ENCODE measurements at places on chromosomes 2 and 18. TPM values are rescaled to one million over a fixed set of nuclear protein-coding genes. Genes with fewer than 3 reads are reported as not detected.

GRCh38 chr2:185970148-185970852, 231.7 kb downstream of the FSIP2 start:
- DNase-seq = no peak

Gene VIT
- total RNA-seq = 31.1 TPM

- DNase-seq = no peak
Measured at GRCh38 chr2:164205347-164205746, 415.9 kb downstream of the GRB14 start.

DNA sequence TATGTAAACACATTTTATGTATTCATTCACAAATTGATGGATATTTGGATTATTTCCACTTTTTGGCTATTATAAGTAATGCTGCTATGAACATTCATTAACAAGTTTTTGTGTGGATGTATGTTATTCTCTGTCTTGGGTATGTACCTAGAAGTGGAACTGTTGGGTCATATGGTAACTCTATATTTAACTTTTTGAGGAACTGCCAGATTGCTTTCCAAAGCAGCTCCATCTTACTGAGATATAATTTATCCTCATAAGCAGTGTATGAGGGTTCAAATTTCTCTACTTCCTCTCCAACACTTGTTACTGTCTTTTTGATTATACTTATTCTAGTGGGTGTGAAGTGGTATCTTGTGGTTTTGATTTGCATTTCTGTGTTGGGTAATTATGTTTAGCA, 7.1 kb upstream of the EML6 start:
- DNase-seq = no peak

DNA sequence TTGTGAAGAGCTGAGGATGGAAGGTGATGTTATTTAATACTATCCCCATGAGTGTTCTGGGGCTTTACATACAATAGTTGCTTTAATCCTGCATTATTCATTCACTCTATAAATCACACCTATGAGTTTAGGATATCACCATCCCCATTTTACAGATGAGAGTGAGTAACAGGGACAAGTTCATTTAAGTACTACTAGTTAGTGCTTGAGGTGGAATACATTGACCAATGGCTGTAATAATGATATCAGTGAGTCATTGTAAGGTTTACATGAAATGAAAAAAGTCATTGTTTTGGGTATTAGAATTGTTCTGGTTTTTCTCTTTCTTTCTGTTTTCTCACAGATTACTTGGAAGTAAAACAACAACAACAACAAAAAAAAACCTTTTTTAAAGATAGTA, 42.5 kb downstream of the TANC1 start:
- DNase-seq = no peak

Gene MDH1B
- 2.2 TPM for total RNA-seq

GRCh38 chr2:31739161-31739560, 158.4 kb upstream of the SRD5A2 start:
- no peak for DNase-seq

GRCh38 chr2:161570424-161571050, 53.7 kb upstream of the SLC4A10 start:
- no peak for DNase-seq

DNA sequence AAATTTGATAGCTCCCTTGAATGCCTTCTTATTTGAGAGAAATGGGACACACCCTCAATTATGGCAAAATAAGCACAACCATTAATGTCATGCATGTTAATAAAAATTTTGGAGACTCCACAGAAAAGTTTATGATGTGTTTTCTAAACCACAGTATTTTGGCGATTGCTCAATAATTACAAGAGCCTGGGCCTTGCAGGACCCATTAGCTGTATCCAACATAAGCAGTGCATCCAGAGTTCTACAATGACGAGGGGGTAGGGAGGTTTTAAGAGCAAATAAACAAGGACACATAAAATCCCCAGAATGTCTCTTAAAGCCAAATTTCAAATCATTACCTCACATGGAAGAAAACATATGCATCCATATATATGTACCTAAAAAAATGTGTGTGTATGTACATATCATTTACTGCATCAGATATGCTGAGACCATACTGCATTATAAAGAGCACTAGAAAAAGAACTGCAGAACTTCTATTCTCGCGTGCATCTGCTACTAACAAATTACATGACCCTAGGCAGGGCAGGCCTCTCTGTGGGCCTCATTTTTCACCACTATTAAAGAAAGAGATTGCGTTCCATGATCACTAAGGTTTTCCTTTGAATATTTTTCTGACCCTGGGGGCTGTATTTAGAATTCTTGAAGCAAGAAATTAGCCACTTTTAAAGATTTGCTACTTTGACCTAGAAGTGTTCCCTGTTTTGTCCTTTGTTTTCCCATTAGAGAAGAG, 38.0 kb downstream of the CMPK2 start:
- DNase-seq = no peak

Gene SLC9A4
- total RNA-seq = not detected

GRCh38 chr2:199861132-199861774, 10.3 kb upstream of the FTCDNL1 start:
- DNase-seq = no peak

Measured in osteoblast (primary cell).